Activated naive CD4-positive, alpha-beta T cell (primary cell): ENCODE measurements at places on chromosomes 2 and 18.

DNA sequence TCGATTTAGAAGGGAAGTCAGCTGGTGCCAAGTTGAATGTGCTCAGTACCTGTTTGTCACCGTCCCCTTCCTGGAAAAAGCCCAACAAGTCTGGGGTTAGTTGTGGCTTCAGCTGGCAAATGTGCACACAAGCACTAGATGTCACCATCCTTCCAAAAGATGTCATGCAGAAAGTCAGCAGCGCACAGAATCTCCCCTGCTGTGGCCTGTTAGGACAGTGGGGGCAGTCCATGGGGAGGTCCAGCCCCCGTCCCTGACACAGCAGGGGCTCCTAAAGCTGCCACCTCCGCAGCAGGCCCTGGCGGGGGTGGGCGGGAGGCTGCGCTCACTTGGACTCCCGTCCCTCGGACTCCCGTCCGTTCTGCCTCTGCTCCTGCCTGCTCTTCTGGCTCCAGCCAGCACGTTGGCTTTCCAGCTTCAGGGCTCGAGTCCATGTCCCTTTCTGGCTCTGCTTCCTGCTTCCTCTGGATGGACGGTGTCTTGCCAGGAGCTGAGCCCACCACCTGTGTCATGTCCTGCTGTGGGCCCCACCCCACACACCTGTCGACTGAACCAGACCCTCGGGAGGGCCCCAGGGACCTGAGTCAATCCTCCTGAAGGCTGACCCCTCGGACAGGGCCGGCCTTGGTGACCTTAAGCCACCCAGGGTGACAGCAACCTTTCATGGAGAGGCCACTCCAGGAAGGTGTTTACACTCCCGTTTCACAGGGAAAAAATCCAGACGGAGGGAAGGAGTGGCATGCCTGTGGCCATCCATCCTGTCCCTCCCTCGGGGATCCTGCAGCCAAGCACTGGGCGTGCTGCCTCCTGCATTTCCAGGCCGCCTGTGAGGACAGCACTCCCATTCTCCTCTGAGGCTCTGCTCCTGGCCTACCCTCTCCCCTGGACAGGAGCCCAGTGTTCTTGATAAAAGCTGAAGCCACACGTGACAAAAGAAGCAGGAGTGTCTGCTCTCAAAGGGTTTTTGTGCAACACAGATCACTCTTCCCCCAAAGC lies 8.5 kb downstream of the RAB17 start:
- no peak for DNase-seq

DNA sequence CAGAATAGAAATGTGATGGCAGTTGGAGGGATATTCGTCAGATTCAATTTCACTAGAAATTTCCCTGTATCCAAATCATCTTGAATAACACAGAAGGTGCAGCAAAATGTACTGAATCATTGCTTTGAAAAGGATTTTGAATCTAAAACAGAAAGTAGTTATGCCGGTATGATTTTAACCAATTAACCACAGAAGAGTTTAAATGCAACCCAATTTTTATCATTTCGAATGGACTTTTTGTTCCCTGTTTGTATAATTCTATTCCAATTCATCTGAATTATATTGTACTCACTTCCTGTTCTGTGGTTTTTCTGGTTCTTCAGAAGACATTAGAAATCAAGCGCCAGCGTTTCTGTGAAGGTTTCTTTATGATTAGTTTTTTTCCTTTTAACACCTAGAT lies 190.4 kb downstream of the MYO3B start:
- DNase-seq = no peak

GRCh38 chr18:24930478-24930877 lies 421.5 kb downstream of the ZNF521 start:
- no peak for DNase-seq

DNA sequence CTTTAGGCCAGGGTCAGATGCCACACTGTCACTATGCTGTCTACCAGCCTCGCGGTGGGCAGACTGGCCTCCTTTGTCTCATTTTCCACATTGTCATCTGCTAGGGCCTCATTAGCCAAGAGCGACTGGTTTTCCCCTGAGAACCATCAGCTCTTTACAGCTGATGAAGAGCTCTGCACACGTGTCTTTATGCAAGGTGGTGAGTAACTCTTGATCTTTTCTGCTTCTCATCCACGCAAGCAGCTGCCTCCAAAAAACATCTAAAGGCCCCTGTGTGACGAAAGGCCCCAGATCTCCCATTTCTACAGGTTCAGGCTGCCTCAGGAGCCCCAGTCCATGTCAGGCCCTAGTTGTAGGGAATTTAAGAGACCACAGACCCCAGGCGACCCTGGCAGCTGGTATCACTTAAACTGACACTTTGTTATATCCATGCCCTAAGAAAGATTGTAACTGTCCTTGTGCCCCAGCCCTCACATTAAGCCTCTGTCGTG lies 52.9 kb downstream of the DPYSL5 start:
- no peak for DNase-seq

- DNase-seq = no peak
Observed at GRCh38 chr18:39840406-39840805, 2114.6 kb upstream of the PIK3C3 start.

- DNase-seq = no peak
Observed at GRCh38 chr18:22668496-22668895, 250.8 kb upstream of the CTAGE1 start.

- no peak for DNase-seq
Observed at GRCh38 chr2:86446060-86446459, 4.9 kb downstream of the KDM3A start.

GRCh38 chr18:36688020-36688965 lies 140.5 kb downstream of the TPGS2 start:
- no peak for DNase-seq

DNA sequence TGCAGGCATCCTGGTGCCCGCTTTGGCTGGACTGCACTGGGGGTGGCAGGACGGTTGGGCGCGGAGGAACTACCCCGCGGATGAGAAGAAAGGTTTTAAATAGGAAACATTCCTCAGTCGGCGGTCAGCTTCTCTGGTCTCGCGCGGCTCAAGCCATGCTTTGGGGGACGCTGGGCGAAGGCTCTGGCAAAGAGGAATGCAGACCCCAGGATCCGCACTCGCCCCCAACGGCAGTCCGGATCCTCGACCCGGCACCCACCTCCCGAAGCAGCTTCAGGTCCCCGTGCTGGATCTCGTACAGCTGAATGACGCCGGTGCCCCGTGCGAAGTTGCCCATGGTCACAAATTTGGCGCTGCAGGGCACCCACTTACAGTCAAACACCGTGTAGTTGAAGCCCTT lies 686 bp upstream of the PNO1 start:
- no peak for DNase-seq

- no peak for DNase-seq
Observed at GRCh38 chr18:567122-567521, 13.1 kb upstream of the CETN1 start.

DNA sequence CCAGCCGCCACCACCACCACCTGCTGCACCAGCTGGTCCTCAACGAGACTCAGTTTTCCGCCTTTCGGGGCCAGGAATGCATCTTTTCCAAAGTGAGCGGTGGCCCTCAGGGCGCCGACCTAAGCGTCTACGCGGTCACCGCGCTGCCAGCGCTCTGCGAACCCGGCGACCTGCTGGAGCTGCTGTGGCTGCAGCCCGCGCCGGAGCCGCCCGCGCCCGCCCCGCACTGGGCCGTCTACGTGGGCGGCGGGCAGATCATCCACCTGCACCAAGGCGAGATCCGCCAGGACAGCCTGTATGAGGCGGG lies 1.6 kb downstream of the LRATD1 start:
- DNase-seq = no peak

GRCh38 chr18:12048827-12049175 lies 44.8 kb upstream of the ANKRD62 start:
- no peak for DNase-seq

DNA sequence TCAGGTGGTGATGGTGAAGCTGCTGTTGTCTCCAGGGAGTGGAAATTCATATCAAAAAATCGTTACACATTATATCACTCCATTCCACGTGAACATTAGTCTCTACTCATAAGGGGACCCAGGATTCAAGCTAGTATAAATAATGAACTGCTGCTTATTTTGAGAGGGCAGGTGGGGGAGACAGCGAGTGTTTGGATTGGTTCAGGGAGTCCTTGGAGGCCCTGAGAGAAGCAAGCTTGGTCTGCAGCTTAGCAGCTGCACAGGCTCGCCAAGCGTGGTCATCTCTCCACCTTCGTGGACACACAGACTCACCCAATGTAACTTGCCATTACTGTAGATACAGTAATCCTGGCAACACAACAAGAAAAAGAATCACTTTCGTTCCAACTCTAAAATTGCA lies 177.6 kb downstream of the ZNF521 start:
- no peak for DNase-seq

DNA sequence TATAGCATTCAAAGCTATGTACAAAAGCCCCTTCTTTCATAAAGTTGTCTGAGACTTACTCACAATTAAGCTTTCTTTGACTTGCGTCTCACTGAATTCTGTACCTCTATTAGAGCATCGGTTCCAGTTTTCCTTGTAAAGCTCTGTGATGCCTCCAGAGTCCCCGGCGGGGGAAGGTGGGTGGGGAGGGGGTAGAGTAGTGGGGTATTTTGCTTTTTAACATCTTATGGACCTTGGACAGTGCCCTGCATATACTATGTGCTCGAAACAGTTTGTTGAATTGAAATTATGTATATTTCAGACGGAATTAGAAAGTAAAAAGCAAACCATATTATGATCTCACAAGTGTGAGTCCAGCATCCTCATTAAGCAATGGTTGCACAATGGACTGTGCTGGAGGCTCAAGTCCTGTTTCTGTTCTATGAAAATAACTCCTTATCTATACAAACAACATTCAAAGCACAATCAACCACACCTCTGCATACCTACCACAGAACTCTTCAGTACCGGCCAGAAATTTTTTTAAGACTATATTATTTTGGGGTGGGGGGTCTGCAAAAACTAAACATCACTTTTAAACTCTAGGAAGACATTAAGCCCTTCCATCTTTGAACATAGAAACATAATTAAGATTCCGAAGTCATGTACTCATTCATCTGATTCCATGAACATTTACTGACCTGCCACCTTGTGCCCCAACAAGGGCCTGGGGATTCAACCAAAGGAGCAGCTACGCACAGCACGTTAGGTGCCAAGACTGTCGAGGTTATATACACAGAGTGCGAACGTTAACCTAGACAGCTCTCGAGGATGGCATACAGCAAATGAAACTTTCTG lies 908 bp downstream of the STAT1 start:
- DNase-seq = no peak

GRCh38 chr2:38068234-38068633 lies 7.7 kb downstream of the CYP1B1 start:
- no peak for DNase-seq

DNA sequence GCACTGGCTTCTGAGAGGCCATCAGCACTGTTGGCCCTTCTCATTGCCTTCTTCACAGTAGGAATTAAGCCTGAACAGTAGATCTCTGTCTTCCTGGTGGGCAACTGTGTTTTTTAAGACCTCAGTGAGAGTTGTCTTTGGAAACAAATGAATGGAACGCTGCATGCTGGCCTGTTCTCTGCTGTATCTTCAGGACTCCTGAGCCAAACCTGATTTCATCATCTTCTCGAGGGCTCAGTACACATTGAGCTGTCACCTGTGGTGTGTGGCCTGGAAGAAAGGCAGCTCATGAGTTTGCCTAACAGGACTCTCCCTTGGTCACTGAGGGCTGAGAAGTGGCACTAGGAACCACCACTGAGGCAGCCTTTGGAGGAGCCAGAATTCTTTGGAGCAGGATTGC lies 39.7 kb downstream of the SH3RF3 start:
- DNase-seq = no peak

DNA sequence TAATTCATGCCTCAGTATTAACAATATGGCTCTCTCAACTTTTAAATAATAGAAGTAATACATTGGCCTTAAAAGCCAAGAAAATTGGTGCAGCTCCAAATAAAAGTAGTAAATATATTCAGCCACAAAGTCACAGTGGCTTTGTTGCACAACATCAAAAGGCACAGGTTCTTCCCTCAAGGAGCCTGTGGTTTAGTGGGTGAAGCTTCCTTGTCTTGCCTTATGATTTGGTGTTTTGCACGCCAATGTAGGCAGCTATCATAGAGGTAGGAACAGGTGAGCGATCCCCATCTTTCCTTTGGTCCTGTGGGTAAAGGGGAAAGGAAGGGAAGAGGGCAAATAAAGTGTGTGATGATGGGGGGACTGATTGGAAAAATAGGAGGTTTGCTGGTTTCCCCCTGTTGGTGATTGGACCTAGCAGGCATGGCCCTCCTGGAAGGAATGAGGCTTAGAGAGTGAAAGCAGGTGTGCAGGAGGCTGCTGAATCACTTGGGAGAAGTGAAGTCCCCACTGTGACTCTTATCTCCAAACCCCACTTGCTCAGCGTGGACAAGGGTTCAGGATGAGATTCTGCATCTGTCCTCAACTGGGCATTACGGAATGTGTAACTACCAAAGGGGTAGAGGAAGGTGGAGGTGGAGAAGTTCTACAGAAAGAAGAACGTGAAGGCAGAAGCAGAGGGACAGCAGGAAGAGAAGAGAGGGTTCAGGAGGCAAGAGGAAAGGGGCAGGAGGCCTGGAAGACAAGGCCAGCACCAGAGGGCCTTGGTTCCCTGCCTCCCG lies 20.1 kb upstream of the TNP1 start:
- no peak for DNase-seq

GRCh38 chr2:111633643-111634042 lies 250.3 kb downstream of the ANAPC1 start:
- no peak for DNase-seq

GRCh38 chr2:229520691-229521096 lies 193.7 kb downstream of the DNER start:
- no peak for DNase-seq

- no peak for DNase-seq
Observed at GRCh38 chr2:120445449-120446143, 99.7 kb downstream of the INHBB start.

DNA sequence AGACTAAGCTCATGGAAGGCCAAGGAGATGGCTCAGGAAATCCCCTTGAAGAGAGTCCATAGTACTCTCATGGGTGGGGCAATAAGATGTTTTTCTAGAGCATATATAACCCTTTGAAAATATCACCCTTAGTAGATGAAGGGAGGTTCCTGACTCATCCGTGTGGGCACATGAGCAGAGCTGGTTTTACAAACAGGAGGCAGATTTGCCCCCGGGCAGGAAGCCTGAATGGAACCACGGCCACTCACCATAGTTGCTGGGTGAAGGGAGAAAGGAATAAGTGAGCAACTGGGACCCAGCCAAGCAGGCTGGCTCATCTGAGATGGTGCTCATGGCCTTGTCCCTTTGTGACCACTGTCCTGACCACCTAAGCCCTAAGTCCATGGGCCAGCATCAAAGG lies 29.0 kb upstream of the MAPRE3 start:
- no peak for DNase-seq

- DNase-seq = no peak
Observed at GRCh38 chr2:189267491-189267890, 87.9 kb upstream of the COL5A2 start.

DNA sequence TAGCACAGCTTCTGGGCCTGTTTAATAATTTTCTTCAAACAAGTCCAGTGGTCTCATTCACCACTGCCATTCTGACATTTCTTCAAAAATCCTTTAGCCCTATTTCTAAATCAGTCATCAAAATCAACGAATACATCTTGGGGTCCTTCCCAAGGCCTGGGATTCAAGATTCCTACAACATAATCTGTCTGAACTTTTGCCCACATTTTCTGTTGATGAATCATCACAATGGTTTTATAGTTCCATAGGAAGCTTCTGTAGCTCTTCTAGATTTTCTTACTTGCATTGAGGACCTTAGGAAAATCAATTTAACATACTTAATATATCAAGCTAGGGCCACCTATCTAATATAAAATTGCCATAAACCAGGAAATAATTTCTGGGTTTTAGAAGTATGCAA lies 811.8 kb upstream of the ACVR2A start:
- no peak for DNase-seq

GRCh38 chr2:129741623-129742022 lies 237.8 kb upstream of the RAB6C start:
- no peak for DNase-seq
